ENCODE measurements at places on chromosomes 7 and 10.

DNA sequence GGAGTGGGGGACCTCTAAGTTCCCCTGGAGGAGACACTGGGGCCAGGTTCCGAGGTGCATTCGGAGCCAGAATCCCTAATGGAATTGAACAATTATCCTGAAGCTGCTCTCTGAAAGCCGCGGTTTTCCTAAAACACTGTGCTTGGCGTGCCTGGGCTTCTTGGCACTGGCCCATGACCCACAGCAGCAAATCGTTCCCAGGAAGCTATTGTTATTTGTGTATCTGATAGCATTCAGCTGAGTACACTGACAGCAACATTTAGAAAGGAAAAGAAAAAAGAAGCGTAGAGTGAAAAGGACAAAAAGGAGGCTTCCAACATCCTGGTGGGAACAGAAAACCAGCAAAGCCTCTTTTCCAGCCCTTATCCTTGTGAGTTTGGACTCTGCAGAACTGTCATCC, 339.8 kb downstream of the FRMD4A start:
- DNase-seq = no peak

DNA sequence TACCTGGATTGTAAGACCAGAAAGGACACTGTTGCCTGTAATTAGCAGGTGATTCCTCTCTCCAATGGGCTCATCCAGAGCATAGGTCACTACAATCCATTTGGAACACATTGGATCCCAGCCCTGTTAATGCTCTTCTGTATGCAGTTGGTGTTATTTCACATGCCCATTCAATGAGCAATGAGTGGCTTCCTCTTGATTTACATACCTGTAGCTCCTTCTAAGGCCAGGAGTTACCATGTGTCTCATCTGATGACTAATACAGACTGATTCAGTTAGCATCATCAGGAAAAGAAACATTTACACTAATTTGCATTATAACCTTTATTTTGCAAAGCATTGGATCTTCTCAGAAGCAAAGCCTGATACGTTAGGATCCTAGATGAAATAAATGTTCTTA, 83.1 kb upstream of the NPVF start:
- DNase-seq = no peak

DNA sequence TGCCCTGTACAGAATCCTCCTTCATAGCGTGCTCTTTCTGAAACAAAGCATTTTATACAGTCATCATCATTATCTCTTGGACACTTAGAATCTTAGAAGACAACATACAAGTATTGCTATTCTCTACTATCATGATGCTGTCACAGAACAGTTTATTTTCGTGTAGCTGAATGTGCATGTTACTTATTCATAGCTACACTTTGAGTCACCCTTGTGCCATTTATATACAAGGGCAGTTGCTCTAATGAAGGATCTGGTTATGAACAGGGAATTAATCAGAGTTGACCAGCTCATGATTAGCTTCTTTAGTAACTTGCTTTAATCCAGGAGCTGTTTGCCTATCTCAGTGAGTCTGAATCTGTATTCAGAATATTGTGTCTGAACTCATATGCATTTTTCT, 11.2 kb downstream of the CASP2 start:
- DNase-seq = no peak

GRCh38 chr10:24415455-24416125, 206.7 kb downstream of the KIAA1217 start:
- DNase-seq = no peak

DNA sequence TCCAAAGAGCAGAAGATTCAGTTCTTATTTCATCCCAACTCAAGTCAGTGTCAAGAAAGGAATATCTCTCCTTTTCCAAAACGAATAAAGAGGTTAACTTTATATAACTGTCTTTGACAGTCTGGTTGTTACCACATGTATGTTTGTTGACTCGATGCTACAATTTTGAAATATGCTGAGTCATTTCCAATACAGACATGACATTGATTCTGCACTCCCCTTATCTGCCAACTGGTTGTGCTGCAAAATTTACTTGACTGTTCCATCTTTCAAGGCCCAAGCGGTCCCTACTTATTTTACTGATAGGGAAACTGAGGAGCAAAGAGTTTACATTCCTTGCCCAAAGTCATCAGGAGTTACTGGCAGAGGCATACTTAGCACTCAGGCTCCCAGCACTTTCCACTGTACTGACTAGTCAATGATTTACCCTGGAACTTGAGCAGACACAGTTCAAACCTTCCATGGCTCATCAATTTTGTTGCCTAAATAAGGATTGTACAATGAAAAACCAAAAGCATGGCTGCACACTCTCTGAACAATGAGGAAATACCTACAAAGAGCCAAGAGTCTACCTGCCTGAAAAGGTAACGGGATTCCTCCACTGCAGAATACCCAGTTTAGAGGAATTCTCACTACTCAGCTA, 52.8 kb downstream of the ABLIM1 start:
- DNase-seq = no peak
